ENCODE measurements at places on chromosomes 1 and 21.

- H3K4me3 ChIP-seq: no peak overlapping the region
- no peaks in the 10 kb centered on the region for H3K36me3 ChIP-seq
- peaks cover 68% of the 10 kb centered on the region for H3K27me3 ChIP-seq
- DNase-seq: no peak
- H3K27ac ChIP-seq: no peak overlapping the region
- no peaks in the 10 kb centered on the region for H3K4me1 ChIP-seq
Measured at GRCh38 chr21:42146273-42146805, 72.6 kb upstream of the ABCG1 start.

GRCh38 chr1:20885121-20885520 is 98.0 kb upstream of the HP1BP3 start:
- H3K4me1 ChIP-seq: no peaks in the 10 kb centered on the region
- DNase-seq: no peak
- no peaks in the 10 kb centered on the region for H3K36me3 ChIP-seq
- no peak overlapping the region for H3K27ac ChIP-seq

DNA sequence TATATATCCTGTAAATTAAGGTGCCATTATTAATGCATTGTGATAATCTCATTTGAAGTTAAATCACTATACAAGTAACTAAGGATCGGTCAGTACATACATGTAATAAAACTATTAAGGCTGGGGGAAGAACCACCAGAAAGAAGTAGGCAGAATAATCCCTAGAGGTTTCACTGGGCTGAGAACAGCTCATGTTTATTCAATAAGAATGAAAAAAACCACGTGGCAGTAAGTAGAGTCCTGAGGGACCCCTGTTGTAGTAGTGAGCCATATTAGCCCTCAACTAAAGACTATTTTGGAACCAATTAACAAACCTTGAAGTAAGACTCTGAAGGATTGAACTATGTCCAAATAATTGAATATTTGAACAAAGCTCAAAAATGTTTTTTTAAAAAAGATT is 46.9 kb upstream of the ADAM30 start:
- H3K4me3 ChIP-seq: no peak overlapping the region
- H3K27me3 ChIP-seq: no peaks in the 10 kb centered on the region
- DNase-seq: no peak

GRCh38 chr1:167418391-167418790 is 99.9 kb downstream of the CD247 start:
- H3K4me3 ChIP-seq: no peak overlapping the region
- no peaks in the 10 kb centered on the region for H3K4me1 ChIP-seq
- no peaks in the 10 kb centered on the region for H3K27me3 ChIP-seq
- DNase-seq: no peak
- H3K27ac ChIP-seq: no peak overlapping the region
- 0 out of 2 replicates have a peak, but pooled peaks cover 4% of the 10 kb centered on the region for H3K36me3 ChIP-seq

GRCh38 chr1:231807541-231807940 is 181.0 kb downstream of the DISC1 start:
- no peak overlapping the region for H3K4me3 ChIP-seq
- DNase-seq: no peak
- no peaks in the 10 kb centered on the region for H3K36me3 ChIP-seq
- no peaks in the 10 kb centered on the region for H3K27me3 ChIP-seq

DNA sequence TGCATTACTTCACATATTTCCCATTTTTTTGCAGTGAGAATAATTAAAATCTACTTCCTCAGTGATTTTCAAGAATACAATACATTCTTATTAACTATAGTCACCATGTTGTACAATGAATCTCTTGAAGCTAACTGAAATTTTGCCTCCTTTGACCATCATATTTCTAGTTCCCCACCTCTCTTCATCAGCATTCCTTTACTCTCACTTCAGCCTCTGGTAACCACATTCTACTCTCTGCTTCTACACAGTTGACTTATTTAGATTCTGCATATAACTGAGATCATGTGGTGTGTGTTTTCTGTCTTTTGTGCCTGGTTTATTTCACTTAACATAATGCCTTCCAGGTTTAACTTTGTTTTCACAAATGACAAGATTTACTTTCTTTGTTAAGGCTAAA is 304.4 kb upstream of the LYPLAL1 start:
- H3K4me1 ChIP-seq: no peaks in the 10 kb centered on the region
- no peak for DNase-seq
- no peak overlapping the region for H3K4me3 ChIP-seq
- H3K36me3 ChIP-seq: no peaks in the 10 kb centered on the region

GRCh38 chr1:69535490-69535889 is 32.2 kb upstream of the LRRC7 start:
- no peak overlapping the region for H3K27ac ChIP-seq
- no peaks in the 10 kb centered on the region for H3K4me1 ChIP-seq
- no peak for DNase-seq
- no peaks in the 10 kb centered on the region for H3K36me3 ChIP-seq

DNA sequence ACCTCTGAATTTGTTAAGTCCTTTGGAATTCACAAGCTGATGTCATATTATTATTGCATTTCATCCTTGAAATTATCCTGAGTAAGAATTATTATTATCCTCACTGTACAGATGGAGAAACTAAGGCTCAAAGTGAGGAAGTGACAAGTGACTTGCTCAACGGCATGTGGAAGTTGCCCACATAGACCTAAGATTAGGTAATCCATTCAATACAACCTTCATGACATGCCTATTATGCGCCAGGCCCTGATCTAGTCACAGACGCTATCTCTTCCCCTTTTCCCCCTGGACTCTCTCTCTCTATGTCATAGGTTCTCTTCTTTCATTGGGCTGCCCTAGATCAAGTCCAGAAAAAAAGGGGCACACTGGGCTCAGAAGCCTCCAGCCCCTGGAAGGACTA is 84.9 kb upstream of the KCNK2 start:
- H3K4me3 ChIP-seq: no peak overlapping the region
- H3K4me1 ChIP-seq: no peaks in the 10 kb centered on the region
- H3K27me3 ChIP-seq: no peaks in the 10 kb centered on the region

DNA sequence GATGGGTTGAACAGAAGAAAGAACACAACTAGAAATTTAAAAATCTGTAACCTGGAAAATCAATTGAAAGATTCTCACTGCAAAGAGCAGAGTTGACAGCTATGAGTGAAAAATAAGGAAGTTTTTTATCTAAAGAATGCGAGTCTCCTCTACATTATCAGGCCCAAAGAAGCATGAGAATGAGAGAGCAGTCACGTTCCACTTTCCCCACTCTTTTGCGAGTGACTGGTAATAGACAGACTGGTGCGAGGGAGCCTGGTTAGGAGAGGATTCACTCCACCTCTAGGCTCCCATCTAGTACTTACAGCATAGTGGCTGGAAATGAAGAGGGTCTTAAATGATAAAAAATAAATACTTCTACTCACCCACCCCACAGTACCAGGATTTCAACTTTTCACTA is 52.0 kb downstream of the PRDX6 start:
- no peaks in the 10 kb centered on the region for H3K36me3 ChIP-seq
- DNase-seq: no peak
- H3K27me3 ChIP-seq: no peaks in the 10 kb centered on the region
- no peak overlapping the region for H3K27ac ChIP-seq
- H3K4me1 ChIP-seq: no peaks in the 10 kb centered on the region

Measured in MM.1S (cell line).